HFFc6 (cell line): ENCODE measurements at places on chromosomes 3 and 15. TPM values are rescaled to one million over a fixed set of nuclear protein-coding genes. Genes with fewer than 3 reads are reported as not detected.
A peak's percentile ranks its signal among the peaks of the same experiment; 100 is the strongest.

SUSD5 gene
- total RNA-seq, result 0.21 to 0.35 TPM (median 0.28 TPM) in 3 replicates

GPX1 gene
- total RNA-seq, result 404 to 564 TPM (median 562 TPM) in 3 replicates

FGF12 gene
- not detected in 2 replicates for total RNA-seq

CFAP20DC gene
- 1.4 to 1.8 TPM (median 1.7 TPM) in 3 replicates for total RNA-seq

MCF2L2 gene
- total RNA-seq, result not detected in 3 replicates

P2RY12 gene
- total RNA-seq, result not detected in 3 replicates

RLBP1 gene
- total RNA-seq, result not detected in 3 replicates

DVL3 gene
- total RNA-seq, result 62.7 to 73.5 TPM (median 68.2 TPM) in 3 replicates

ZNF502 gene
- total RNA-seq, result 0.18 to 0.61 TPM in 2 of 3 replicates, not detected in the other

IGF2BP2 gene
- total RNA-seq, result 91.8 to 103 TPM (median 99.5 TPM) in 3 replicates

RFX7 gene
- total RNA-seq, result 15.3 to 16.8 TPM (median 15.7 TPM) in 3 replicates

TUSC7 gene
- not detected in 3 replicates for total RNA-seq

ZNF660 gene
- total RNA-seq, result 0.08 to 0.09 TPM in 2 of 3 replicates, not detected in the other

TFDP2 gene
- 24.5 and 24.7 TPM in 2 replicates for total RNA-seq

PLA2G4D gene
- total RNA-seq, result not detected in 3 replicates

TNFSF10 gene
- total RNA-seq, result 0.31 TPM in 1 of 2 replicates, not detected in the other

DNA sequence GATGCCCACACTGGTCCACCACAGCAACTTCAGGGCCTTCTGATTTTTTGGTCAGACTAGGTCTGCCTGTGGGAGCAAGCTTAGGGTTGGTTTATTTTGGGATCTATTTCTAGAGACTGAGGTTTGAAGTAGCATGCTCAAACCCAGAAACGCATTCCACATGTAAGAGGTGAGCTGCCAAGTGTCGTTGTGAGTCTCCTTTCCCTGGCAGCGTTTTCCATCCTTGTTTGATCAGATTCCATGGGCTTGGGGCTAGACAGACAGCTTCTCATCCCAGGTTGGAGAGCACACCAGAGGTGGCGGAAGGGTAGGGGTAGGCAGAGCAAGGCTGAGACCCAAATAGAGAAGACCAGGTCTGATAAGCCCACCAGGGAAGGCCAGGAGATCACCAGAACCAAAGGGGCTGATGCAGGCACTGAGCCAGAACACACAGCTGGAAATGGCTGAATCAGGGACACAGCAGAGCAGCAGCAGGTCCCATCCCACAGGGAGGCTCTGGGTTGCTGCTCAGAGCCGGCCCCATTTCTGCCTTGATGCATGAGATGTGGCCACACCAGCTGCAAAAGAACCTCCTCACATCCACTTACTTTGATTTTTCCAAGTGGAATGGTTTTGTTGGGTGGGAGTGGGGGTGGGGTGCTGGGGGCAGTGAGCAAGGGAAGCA, 186.8 kb downstream of the THSD4 start:
- no peak for DNase-seq

- peak; percentile 57 for DNase-seq
Measured at GRCh38 chr15:38050529-38051448, 116.3 kb downstream of the TMCO5A start.

DNA sequence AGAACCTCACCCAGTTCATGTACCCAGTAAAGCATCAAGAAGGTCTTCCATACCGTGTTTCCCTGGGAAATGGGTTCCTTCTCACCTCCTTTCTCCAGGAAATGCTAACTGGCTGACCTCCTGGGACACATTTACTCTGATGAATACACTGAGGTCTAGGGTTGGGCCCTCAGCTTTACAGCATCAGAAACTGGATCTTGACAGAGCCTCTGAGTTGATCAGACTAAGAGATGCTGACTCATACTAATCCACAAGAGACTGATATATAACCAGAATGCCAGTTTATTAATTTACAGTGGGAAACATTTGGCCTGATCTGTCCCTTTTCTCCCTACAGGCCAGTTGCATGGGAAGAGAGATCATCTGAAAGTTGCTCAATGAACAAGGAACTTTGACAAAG, 55.8 kb downstream of the GTF2E1 start:
- DNase-seq, result peak; percentile 18

DNA sequence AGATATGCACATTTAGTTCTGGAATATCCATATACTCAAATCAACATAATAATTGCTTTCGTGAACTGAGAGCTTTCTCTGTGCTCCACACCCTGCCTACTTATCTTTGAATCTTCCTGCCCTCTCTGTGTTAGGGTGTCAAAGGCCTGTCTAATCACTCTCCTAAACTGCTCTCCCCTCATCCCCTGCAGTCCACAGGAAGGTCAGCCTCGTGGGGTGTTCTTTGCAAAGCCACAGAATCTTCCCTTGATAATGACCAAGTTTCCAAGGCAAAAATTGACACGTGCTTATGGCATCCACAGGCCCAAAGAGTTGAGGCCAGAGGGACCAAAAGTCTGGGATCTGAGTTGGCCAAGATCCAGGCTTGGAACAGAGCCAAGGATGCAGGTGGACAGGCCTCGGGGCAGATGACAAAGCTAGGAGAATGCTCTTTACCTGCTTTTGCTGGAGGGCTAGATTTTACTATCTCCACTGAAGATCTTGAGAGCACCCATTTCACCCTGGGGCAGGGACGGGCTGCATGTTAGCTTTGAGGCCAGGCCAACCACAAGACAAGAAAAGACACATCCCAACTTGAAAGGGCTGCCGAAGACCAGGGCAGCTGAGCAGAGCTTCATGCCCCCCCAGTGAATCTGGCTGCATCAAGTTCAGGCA, 20.4 kb downstream of the BHLHE40 start:
- no peak for DNase-seq

DNA sequence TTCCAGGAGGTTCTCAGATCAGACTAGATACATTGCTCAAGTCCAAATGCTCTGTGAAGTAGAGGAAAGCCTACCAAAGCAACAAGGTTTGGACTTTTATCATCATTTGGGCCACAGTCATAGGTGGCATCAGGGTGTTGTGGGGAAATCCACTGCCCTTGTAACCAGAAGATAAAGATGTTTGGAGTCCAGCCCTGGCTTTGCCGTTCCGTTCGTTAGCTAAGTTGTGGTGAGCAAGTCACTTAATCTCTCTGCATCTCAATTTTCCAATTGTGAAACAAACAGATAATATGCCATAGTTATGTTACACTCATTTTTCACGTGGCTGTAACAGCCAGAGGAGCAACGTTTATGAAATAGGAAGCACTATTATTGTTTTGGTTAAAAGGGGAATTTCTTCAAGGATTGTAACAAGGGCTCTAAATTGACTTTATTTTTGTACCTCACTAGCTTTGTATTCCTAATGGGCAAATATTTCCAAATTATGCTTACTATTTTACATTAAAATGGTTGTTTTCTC, 125.6 kb downstream of the CD47 start:
- DNase-seq, result no peak

- DNase-seq, result no peak
Measured at GRCh38 chr15:58311556-58311955, 120.2 kb upstream of the LIPC start.

GRCh38 chr3:21888656-21889055, 137.6 kb upstream of the ZNF385D start:
- no peak for DNase-seq

GRCh38 chr3:85270488-85270887, 311.7 kb downstream of the CADM2 start:
- no peak for DNase-seq

DNA sequence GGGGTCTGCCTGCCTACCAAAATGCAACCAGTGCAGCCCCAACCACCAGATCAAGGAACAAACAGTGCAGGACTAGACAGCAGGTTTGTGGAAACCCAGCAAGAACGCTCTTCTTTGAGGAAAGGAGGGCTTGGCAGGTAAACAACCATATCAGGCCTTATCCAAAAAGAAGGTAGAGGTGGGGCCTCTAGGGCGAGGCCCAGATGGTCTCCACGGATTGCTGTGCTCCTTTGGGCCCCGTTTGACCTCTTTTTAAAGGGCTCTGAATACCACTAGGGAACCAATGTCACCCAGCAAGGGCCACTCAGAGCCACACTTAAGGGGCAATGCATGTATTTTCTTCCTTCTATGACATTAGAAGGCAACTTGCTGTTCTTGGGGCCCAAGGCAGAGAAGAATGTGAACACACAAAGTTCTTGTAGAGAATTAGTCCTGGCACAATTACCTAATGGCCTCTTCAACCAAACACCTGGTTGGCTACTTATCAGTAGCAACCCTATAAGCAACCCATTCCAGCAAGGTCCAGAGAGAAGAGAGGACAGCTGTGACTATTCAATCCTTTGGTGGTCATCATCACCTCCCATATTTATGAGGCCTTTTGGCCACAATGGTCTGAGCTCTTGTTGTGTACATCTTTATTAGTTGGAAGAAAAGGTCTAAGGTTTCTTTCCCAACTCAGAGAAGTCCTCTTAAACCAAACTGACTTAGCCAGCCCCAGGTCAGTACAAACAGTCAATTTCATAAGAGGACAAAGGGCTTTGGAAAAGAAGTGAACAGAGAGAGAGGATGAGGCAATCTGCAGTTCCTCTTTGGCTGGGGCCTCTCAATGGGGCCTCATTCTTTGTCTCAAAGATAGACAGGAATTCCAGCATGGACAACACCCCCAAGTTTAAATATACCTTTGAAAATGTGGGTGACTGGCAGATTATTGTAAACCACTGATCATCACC, 36.0 kb downstream of the FOXP1 start:
- no peak for DNase-seq

GRCh38 chr3:85394424-85394823, 435.6 kb downstream of the CADM2 start:
- no peak for DNase-seq

DNA sequence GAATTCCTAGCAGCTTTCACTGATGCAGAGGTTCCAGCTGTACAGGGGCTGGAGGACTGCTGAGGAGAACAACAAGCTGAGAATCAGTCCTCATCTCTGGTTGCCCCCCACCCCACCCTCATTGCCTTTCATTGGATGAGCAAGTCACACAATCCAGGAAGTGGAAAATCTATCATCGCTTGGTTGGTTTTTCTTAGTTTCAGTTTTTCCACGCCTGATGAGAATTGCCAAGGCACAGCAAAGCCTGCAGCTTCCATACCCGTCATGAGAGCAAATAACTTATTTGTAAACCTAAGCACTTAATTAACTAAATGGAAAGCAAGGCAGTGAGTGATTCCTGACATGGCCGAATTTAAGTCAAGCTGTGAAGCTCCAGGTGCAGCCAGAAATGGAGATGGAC, 21.4 kb upstream of the LIPC start:
- DNase-seq, result no peak

DNA sequence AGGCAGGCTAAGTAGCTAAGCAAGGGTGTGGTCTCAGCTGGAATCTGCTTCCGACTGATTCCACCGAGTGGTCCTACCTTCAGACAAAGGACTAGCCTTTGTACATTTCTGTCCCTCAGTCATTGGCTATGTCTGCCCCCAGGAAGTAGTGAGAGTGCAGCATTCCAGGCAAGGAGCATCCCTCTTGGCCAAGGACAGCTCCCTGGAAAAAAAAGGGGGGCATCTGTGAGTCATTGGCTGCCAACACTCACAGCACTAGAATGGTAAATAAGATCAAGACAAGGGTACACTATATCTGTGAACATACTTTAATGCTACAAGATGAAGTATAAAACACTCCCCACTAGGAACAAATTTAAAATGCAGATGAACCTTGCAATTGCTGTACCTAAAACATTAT, 66.8 kb downstream of the STAC start:
- DNase-seq, result no peak

DNA sequence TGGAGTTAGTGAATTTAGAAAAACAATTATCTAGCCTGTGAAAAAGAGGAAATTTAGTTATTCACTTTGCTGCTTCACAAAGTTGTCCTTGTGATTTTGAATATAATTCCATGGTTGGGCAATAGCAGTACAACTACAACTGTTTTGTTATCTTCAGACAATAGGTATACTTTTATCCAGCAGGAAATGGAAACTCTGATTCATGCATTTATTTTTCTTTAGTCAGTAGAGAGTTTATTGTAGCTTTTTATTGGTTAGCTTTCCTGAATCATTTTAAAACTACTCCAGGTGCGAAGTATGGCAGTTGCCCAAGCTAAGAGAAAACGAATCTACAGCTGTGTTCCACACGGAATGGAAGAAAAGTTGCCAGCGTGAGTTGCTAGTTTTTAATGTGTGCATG, 80.3 kb downstream of the TM4SF4 start:
- DNase-seq, result peak; percentile 83

DNA sequence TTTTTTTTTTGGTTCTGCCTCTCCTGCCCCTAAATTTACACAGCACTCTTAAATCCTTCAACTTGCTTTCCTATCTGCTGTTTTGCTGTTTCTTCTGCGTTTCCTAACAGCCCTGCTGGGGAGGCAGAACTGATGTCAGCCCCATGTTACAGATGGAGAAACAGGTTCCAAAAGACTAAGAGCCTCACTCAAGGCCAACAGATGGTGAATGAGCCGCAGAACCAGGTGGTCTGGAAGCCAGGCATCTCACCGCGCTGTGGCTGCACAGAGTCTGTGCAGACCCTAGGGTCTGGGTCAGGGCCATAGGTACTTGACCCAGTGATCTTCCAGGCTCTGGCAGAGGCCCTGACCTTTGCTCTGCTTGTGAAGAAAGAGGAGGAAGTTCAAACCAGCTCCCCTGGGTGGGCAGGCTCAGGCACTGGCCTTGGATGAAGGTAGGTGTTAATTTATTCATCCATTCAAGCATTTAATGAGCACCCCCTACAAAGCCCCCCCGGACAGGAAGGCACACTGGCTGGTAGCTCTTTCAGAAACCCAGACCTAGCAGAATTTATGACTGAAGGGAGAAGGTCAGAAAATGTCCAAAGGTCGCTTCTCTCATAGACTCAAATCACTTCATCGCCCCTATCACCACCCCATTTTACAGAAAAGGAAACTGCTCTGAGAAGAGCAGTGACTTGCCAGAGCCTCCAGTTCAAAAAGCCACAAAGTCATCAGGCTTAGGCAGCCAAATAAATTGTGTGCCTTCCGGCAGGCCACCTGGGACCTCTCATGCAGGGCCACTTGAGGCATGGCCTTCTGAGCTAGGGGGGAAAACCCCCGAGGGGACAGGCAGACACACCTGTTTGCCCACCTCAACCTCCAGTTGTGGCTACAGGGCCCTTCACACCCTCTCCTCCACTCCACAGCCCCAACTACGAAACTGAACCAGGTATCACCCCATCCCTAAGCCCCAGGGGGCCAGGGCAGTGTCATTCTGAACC, 2.7 kb downstream of the CHDH start:
- DNase-seq, result no peak

GRCh38 chr3:71010726-71011455, 572.6 kb downstream of the FOXP1 start:
- DNase-seq, result no peak

DNA sequence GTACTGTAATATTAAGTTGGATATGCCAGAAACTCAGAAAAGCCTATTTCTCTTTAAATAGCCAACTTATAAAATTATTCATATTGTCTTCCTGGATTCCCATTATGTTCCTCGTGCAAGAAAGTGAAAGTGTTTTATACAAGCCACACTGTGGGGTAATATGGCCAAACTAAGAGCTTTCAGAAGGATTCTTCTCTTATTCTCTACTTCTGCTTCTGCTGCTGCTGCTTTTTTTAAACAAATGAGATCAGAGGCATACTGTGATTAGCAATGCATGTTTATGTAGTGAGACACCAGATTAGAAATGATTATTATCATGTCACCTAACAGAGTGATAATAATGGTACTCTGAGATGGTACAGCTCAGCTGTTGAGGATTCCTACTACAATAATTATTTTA, 1026.5 kb upstream of the CFAP20DC start:
- no peak for DNase-seq
